ENCODE measurements at places on chromosomes 16 and 17.

- DNase-seq: no peak
Observed at GRCh38 chr17:3972281-3972731, 8.1 kb upstream of the ATP2A3 start.

- no peak for DNase-seq
Observed at GRCh38 chr17:78501241-78502036, 75.8 kb downstream of the DNAH17 start.

DNA sequence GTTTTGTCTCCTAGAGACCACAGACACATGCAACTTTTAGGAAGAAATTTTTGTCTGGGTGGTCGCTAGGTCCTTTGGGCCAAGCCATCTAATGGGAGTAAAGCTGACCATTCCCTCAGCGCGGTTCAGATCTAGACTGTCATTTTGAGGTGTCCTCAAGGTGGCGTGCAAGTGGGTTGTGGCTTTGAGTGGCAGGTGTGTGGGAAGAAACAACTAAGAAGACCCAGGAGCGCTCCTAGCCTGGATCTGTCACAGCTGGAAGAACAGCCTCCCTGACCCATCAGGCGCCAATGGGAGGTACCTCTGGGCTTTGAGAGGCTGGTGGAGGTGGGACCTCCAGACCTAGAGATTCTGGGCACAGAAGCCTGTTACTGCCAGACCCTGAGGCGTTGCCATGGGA, 645.1 kb downstream of the KCNJ18 start:
- DNase-seq: no peak

DNA sequence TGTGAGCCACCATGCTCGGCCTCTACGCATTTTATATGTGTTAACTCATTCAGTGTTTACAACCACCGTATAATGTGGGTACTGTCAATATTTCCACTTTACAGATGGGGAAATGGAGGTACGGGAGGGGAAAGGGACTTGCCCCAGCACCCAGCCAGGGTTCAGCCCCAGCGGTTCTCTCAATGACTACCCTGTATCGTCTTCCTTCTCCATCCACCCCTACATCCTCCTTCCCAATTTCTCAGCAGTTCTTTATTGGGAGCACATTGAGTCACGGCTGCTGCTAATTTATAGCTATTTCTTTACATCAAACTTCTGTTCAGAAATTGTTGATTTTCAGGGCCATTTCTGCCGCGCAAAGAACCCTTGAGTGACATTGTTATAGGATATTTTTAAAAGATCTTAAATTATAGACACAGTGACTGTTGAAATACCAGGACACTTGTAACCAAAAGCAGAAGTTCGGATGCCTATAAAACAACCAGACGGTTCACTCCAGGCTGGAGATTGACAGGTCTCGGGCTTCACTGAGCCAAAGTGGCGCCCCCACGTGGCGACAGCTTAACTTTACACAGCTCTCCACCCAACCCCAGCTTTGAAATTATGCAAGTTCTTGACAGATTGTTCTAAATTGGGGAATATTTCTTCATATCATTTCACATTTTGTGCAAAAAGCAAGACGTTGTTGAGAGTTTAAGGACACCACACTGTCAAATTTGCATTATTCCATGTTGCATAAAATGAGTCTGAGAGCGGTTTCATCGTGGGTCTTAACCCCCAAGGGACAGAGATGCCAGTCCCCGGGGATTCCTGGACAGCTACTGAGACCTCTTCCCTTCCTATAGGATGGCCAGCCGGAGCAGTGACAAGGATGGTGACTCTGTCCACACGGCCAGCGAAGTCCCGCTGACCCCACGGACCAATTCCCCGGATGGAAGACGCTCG, 11.8 kb downstream of the SYT17 start:
- DNase-seq: peak; percentile 52

- DNase-seq: no peak
Observed at GRCh38 chr16:26830428-26831127, 236.1 kb upstream of the C16orf82 start.

DNA sequence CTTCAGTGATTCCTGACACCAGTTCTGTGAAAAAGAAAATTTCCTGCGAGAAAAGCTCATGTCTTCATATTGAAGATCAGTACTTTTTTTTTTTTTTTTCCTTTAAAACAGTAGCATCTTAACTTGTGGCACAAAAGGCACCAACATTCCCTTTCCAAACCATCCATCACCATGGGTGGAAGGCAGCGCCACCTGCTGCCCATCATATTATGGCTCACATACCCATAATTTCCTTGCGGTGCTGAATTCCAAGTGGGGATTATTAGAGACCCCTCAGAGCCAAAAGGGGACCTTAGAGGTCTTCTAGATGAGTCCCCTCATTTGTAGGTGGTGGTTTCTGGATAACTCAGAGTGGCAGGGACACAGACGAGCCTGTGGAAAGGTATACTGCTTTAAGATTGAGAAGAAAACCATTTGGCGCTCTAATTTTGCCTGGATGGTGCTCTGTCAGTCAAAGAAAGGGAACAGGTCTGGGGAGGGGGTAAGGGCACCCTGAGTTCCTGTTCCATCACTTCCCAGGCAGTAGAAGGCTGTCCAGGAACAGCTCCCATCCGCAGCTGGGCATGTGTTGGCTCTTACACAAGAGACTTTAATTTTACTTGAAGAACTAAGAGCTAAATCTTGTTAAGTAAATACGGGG, 7.9 kb upstream of the SOST start:
- peak; percentile 72 for DNase-seq

Data from nephron progenitor cell (in vitro differentiated cells).